ENCODE measurements at places on chromosomes 1 and 21. TPM values are rescaled to one million over a fixed set of nuclear protein-coding genes. Genes with fewer than 3 reads are reported as not detected.

Gene GNG12
- 129 TPM for total RNA-seq

Gene ALX3
- total RNA-seq, result not detected

Gene ISG15
- 76.6 TPM for total RNA-seq

Gene VWA1
- total RNA-seq, result 14.0 TPM

Gene RAD54L
- 0.62 TPM for total RNA-seq
